ENCODE measurements at places on chromosomes 2 and 18.

GRCh38 chr2:23550553-23550952, 165.6 kb downstream of the KLHL29 start:
- DNase-seq = no peak

DNA sequence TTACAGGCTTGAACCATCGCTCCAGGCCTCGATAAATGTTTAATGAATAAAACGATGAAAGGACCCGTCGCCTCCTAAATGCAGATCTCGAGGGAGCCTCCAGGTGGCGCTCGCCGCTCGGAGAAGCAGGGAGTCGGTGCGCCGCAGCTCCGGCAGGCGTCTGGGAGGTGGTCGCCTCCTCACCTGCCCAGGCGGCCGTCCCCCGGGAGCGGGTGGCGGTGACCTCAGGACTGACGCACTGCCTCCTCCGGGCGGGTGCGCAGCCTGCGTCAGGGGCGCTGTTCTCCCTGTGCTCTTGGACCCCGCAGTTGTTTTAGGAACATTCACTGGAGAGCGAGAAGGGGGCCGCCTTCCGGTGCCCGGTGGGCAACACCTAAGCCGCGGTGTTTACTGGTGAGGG, 38.6 kb upstream of the POLE4 start:
- DNase-seq = no peak

DNA sequence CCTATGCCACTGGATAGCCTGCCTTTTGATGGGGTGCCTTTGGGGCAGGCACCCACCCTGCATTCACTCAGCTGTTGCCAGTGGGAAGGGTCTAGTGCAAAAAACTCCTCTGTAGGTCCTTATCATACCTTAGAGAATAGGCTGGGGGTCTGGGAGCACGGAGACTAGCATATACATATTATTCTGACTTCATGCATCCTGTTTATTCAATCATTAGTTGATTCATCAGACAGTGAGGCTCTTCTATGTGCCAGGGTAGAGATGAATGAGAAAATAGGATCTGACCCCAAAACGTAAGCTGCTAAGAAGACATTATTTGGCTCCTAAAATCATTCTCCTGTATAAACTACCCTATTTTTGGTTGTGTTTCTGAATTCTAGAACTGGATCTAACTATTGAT, 153.3 kb downstream of the TPGS2 start:
- DNase-seq = no peak

- no peak for DNase-seq
Observed at GRCh38 chr18:78891185-78891762, 88.3 kb upstream of the SALL3 start.

GRCh38 chr18:33184175-33184574, 256.3 kb downstream of the CCDC178 start:
- no peak for DNase-seq
